NCI-H1092 treated with DMSO at 0.1 percent for 48 hours (cell line): ENCODE measurements at places on chromosomes 2 and 18.

DNA sequence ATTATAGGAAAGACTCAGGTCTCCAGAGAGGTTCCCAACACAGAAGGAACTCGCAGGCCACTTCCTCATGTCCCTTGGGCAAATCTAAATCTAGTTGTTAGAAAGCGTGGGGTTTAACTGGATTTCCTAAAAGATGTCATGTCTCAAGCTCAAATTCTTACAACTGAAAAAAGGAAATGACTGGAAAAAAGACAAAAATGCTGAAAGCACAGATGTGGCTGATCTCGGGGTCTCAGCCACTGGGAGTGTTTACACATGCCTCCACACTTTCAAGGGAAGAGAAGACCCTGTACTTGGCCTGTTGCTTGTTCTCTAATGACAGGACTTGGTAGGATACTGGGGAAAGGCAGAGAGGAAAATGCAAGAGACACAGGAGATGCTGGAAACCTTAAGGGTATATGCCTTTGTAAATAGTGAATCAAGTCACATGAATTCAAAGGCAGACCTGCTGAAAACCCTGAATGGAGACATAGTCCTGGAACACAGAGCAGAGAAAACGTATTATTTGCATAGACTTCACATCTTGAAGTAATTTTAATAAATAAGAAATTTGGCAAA is 160.9 kb upstream of the MEIS1 start:
- DNase-seq: no peak

DNA sequence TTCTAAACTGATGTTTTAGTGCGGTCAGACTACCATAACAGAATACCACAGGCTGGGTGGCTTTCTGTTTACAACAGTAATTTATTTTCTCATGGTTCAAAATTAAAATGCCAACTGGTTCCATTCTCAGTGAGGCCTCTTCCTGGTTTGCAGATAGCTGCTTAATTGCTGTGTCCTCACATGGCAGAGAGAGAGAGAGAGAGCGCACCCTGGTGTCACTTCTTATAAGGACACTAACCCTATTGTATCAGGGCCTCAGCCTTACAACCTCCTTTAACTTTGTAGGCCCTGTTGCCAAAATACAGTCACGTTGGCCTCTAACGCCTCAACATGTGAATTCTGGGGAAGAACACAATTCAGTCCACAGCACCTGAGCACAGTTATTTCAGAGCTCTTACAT is 37.5 kb upstream of the ZNF385B start:
- DNase-seq: peak; percentile 1

GRCh38 chr2:59353306-59353921 is 1112.3 kb upstream of the FANCL start:
- DNase-seq: no peak

- DNase-seq: no peak
Observed at GRCh38 chr2:40373111-40373510, 78.8 kb downstream of the SLC8A1 start.

DNA sequence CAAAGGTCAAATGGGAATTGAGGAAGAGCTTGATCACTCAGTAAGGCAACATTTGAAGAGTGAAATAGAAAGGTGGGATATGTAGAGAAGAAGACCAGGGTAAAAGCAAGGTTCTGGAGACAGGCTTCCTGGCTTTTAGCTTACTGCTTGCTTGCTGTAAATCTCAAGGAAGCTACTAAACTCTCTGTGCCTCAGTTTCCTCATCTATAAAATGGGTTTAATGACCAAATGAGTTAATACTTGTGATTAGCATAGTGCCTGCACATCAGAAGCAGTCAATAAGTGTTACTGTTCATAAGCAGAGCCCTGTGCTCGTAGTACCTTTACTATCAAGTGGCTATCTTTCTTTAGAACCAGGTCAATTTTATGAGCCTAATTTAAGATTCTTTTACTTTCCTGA is 222.2 kb upstream of the ITGA4 start:
- DNase-seq: no peak

GRCh38 chr2:50347358-50348044 is 684.4 kb downstream of the NRXN1 start:
- DNase-seq: no peak
